ENCODE measurements at places on chromosomes 7 and 10.

DNA sequence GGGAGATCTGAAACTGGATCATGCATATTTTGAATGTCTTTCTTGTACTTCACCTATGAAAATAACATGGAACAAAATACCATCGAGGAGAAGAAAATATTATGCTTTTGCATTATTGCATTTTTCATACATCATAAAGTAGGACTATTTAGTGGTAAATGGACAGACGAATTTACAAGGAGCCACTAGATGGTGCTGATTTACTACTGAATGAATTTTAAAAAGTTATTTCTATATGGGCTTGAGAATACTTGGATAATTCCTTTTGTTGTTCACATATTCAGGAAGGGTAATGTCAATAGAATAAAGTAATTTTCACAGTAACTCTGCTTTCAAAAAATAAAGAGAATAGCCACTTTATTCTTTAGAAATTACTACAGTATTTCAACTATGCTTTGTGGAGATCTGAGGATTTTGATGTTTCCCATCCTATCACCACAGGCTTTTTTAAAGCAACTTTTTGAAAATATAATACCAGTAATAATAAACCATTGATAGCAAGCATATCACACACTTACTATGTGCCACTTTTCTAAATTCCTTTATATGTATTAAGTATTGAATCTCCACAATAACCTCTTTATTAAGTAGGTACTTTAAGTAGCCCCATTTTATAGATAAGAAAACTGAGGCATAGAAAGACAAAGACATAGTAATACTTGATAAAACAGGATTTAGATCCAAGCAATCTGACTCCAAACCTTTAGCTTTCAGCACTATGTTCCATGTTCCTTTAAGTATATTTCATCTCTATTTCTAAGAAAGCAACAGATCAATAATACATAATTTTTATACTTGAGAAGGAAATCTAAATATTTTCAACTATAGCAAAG, 38.6 kb downstream of the NEBL start:
- peak; percentile 21 for DNase-seq

DNA sequence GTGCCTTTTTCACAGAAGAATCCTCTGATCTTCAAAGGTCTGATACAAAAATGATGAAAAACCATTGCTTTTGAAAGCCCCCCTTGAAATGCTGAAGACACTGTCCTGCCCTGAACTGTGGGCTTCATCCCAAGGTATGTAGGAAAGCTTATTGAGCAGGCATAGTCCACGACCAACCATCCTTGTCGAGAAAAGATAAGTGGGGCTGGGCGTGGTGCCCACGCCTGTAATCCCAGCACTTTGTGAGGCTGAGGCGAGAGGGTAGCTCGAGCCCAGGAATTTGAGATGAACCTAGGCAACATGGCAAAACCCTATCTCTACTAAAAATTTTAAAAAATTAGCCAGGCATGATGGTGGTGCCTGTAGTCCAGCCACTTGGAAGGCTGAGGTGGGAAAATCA, 25.6 kb downstream of the TACR2 start:
- DNase-seq: no peak

GRCh38 chr10:28948046-28948445, 270.7 kb downstream of the BAMBI start:
- no peak for DNase-seq

- no peak for DNase-seq
Observed at GRCh38 chr7:75977743-75978142, 16.7 kb downstream of the TMEM120A start.

DNA sequence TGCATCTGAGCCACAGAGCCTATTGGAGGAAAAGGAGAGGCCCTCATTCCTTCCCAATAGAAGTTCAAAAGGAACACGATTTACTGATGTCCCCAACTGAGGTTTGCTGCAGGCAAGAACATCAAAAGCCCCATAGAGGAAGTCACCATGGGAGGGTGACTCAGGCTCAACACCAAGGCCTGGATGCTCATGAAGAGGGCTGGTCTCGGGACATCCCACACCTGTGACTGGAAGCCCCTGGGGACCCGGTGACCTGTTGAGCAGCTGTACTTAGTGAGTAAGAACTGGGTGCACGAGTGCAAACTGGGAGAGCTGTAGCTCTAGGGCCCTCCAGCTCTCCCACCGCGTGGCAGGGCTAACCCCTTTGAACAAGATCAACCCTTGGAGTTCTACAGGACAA, 38.0 kb downstream of the CYTH3 start:
- no peak for DNase-seq

DNA sequence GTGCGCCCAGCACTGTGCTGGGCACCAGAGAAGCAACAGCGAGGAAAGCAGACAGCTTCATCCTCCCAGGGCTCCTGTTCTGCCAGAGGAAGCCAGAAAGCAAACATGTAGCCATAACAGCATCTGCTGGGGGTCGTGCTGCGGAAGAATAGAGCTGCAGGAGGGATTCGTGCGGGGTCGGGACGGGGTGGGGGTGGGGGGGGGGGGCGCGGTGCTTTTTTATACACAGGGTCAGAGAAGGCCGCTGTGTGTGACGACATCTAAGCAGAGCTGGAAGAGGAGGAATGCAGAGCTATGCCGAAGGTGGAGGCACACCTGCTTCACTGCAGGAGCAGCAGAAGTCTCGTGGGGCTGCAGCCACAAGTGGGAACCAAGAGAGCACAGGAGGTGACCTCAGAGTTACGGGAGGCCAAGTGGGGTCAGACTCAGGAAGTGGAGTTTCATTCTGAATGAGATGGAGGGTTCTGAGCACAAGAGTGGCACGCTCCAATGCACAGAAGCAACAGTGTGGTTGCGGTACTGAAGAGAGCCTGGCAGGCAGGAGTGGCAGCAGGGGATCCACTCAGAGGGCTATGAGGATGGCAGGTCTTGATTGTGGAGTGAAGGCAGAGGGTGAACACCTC, 11.1 kb downstream of the PKD1L1 start:
- DNase-seq: peak; percentile 47

DNA sequence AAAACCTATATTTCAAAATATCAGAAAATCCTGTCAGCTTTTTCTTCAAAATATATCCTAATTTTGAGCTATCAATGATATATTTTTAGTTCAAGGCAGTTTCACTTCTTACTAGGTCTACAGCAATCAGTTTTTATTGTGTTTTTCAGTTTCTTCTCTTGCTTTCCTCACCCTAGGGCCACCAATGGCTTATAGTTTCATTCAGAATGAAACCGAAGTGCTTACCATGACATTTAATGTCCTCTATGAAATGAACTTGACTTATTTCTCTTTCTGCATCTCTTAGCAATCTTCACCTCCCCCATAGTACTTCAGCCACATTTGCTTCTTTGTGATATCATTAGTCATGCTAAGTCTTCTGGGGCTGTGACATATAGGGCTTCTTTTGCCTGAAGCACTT, 100.3 kb downstream of the ARL5B start:
- DNase-seq: no peak

DNA sequence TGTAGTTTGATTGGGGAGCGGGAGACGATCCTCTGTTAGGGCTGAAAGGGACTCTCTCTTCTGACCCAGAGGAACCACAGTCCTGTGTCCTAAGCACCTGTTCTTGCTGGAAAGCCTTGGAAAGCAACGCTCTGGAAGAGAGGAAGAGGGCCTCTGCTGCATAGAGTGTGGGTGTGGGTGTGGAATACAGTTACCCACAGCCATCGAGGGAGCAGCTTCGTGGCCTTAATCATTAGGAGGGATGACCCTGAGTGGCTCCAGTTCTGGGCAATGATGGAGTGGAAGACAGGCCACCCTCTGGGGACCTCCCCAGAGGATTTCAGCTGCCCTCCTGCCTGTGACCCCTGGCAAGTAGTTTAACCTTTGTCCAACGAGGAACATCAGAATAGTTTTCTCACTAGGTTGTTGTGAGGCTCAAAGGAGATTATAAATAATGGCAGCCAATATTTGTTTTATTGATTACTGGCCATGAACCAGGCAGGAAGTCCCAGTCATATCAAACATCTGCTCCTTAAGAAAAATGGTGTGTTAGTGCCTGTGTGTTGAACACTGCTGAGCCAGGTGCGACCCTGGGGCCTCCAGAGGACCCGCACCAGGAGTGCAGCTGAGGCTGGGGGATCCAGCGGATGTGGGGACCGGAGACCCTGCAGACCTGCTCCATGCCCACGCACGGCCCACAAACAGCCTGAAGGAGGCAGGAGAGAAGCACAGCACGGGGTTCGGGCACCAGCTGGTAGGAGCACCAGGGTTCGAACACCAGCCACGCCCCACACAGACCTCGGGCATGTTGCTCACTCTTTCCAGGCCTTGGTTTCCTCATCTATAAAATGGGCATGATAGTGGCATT, 35.6 kb downstream of the FAM241B start:
- no peak for DNase-seq

- DNase-seq: no peak
Observed at GRCh38 chr10:133082685-133083421, 4.9 kb upstream of the ADGRA1 start.

GRCh38 chr10:59872892-59873463, 33.4 kb downstream of the CCDC6 start:
- DNase-seq: no peak

DNA sequence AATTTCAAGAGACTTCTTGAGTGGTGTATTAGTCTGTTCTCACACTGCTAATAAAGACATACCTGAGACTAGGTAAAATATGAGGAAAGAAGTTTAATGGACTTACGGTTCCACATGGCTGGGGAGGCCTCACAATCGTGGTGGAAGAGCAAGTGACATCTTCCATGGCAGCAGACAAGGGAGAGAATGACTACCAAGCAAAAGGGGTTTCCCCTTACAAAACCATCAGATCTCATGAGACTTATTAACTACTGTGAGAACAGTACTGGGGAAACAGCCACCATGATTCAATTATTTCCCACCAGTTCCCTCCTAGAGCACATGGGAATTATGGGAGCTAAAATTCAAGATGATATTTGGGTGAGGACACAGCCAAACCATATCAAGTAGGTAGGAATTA, 150.5 kb downstream of the PCDH15 start:
- DNase-seq: no peak

- DNase-seq: peak; percentile 11
Observed at GRCh38 chr10:13100349-13101294, 659 bp downstream of the OPTN start.

GRCh38 chr10:101850749-101851148, 7.1 kb upstream of the KCNIP2 start:
- DNase-seq: no peak

DNA sequence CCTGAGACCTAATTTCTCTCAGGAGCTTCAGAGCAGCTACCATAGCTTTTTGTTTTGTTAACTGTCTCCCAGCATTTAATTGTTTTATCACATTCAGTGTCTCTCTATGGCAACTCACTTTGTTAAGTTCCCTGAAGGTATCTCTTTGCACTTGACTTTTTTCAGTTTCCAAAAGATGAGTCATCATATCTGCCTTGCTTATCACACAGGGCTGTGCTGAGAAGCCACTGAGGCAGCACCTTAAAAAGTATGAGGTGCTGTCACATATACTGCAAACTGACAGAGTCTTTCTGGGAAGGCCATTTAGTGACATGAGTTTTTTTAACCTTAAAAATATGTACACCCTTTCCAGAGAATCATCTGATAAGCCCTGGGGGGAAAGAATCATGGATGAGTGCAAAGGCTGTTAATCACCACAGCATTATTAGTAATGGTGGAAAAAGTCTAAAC, 56.8 kb downstream of the PPP1R3C start:
- DNase-seq: no peak

DNA sequence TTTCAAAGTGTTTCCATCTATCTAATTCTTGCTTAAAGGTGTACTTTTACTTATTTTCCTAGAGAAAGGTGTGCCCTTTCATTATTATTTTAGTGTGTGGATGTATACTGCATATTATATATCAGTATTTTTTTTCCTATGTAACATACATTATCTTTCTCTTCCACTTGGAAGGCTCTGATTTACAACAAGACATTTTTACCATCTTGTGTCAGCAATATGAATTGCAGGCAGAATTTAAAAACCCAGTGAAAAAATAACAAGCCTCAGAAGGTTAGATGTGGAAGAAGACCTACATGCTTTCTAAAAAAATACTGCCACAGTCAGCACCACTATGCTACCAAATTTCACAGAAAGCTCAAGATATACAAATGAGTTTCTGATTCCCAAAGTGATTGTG, 327.7 kb upstream of the STEAP1 start:
- DNase-seq: no peak

DNA sequence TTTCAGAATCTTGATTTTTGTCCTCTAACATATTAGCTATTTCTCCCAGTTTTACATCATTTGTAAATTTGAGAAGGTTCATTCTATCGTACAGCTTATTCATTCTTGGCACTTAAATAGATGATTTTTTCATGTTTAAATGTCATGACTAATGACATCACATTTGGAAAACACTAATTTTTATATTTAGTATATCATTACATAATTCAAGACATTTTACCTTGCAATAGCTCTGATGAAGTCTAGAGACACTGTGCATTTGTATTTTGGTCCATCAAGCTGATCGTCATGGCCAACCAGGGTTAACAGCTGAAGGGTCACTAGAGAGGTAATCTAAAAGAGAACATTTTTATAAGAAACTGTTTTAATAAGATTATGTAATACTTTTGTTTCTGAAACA, 71.3 kb downstream of the ORC5 start:
- no peak for DNase-seq

DNA sequence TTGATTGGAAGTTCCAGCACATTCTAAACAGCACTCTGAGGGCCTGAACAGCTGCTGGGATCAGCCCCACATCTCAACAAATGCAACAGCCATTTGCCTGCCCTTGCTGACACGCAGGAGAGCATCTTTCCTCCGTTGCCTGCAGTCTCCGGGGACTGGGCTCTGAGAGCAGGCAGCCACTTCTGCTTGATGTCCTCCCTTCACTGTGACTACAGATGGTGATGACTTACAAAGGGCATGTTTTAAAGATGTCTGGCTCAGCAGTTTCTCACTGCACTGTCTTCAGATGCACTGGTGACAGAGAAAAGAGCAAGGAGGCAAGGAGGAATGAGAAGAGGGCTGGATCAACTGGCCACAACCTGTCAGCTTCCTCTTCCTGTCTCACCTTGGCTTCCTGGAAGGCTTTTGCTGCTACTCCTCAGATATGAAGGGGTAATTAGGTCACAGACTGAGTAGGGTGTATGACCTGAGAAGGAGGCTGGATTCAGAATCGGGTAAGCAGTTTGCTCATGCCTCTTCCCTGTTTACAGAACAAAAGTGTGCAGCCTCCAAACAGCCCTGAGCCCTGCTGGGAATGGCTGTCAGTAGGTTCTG, 143.5 kb upstream of the GHITM start:
- DNase-seq: no peak

GRCh38 chr7:126211875-126212274, 1040.9 kb downstream of the GRM8 start:
- DNase-seq: no peak

GRCh38 chr10:92421550-92421949, 130.6 kb downstream of the MARCHF5 start:
- DNase-seq: no peak

All from MV-4-11 (cell line).